ENCODE measurements at places on chromosomes 3 and 15. TPM values are rescaled to one million over a fixed set of nuclear protein-coding genes. Genes with fewer than 3 reads are reported as not detected.

Gene AEN
- total RNA-seq = 48.7 TPM

Gene NUTM1
- not detected for total RNA-seq

Gene ISL2
- not detected for total RNA-seq

Gene GJD2
- total RNA-seq = not detected

Gene DPPA2
- not detected for total RNA-seq

Gene RAB6B
- 1.1 TPM for total RNA-seq

Gene ILDR1
- total RNA-seq = 0.23 TPM

Gene UROC1
- not detected for total RNA-seq

Gene MME
- 37.0 TPM for total RNA-seq

Gene ST6GAL1
- total RNA-seq = 11.5 TPM

Gene LMCD1
- total RNA-seq = 0.83 TPM

Gene UBAP1L
- 3.5 TPM for total RNA-seq

Data from MCF 10A (cell line).